ENCODE measurements at places on chromosomes 7 and 10. TPM values are rescaled to one million over a fixed set of nuclear protein-coding genes. Genes with fewer than 3 reads are reported as not detected.

- DNase-seq: no peak
Observed at GRCh38 chr7:71970725-71971124, 441.4 kb downstream of the CALN1 start.

The NPC1L1 gene
- total RNA-seq: 0.10 TPM

The ODAD2 gene
- 0.10 TPM for total RNA-seq

The ANKRD7 gene
- total RNA-seq: 0.53 TPM

The CH25H gene
- 1.2 TPM for total RNA-seq

The OR6B1 gene
- not detected for total RNA-seq

GRCh38 chr10:67306588-67307205 lies 380.9 kb downstream of the LRRTM3 start:
- DNase-seq: no peak

The NRP1 gene
- 110 TPM for total RNA-seq

- DNase-seq: no peak
Observed at GRCh38 chr7:130096243-130096827, 26.0 kb downstream of the KLHDC10 start.

DNA sequence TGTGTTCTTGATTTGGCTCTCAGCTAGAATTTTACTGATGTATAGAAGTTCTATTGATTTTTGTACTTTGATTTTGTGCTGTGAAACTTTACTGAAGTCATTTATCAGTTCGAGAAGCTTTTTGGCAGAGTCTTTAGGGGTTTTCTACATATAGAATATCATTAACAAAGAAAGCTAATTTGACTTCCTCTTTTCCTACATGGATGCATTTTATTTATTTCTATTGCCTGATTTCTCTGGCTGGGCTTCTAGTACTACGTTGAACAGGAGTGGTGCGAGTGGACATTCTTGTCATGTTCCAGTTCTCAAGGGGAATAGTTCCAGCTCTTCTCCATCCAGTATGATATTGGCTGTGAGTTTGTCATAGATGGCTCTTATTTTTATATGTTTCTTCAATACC lies 65.4 kb downstream of the RNF133 start:
- no peak for DNase-seq

- DNase-seq: no peak
Observed at GRCh38 chr7:99013266-99014112, 130.4 kb downstream of the SMURF1 start.

- no peak for DNase-seq
Observed at GRCh38 chr10:62186999-62187675, 81.5 kb downstream of the RTKN2 start.

All from left cardiac atrium (tissue), 4 donors.